ENCODE measurements at places on chromosomes 2 and 18. TPM values are rescaled to one million over a fixed set of nuclear protein-coding genes. Genes with fewer than 3 reads are reported as not detected.

The SCN9A gene
- total RNA-seq = 1.3 TPM

The TUBA3E gene
- total RNA-seq = 60.2 TPM

The PIEZO2 gene
- 1.1 TPM for total RNA-seq

The MC5R gene
- not detected for total RNA-seq

Data from left ventricle myocardium superior (tissue), 1 donor.